NCI-H524 treated with DMSO at 0.1 percent for 48 hours (cell line): ENCODE measurements at places on chromosomes 5 and 9.

DNA sequence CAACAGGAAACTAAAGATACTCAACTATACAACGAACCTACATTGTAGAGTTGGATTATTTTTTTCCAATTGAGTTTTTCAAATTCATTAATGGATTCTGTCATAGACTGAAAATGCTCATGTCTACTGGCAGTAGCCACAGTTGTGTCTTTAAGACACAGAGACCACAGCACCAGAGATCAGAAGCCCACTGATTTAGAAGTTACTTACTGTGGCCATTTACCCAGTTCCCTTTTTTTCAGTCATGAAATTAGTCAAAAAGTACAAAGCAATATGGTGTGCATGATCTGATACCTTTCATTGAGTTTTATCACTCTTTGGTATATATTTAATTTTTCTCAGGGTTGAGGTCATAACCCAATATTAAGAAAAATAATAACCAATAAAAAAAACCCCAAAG, 1640.2 kb upstream of the WWC1 start:
- no peak for DNase-seq

DNA sequence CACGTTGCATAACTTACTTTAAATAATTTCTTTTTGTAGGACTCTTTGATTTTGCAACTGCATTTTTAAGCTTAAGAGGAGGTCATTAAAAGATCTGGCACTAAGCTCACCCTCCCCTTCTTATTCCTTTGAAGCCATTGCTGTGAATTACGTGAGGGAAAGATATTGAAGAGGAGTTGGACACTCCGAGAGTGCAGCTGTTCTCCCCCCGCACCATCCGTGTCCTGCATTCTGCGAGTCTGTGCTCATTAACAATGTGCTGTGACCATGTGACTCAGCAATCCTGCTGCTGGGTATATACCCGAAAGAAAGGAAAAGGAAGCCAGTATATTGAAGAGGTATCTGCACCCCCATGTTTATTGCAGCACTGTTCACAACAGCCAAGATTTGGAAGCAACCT, 40.0 kb downstream of the NXNL2 start:
- no peak for DNase-seq

GRCh38 chr9:124598048-124598447, 90.8 kb upstream of the NR5A1 start:
- DNase-seq, result no peak

DNA sequence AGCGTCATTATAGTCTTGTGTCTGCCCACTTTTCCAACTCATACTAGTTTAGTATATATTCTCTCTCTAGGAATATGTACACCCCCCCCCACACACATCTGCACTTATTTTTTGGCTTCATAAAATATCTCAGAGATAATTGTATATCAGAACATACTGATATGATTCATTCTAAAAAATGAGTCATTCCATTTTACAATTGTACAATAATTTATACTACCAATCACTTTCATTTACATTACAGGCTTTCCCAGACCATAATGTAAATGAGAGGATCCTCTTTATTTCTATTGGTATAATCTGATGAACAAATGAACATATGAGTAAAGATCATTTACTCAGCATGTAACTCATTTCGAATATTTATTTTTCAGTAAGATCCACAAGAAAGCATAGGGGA, 1842.9 kb upstream of the C9orf72 start:
- no peak for DNase-seq

DNA sequence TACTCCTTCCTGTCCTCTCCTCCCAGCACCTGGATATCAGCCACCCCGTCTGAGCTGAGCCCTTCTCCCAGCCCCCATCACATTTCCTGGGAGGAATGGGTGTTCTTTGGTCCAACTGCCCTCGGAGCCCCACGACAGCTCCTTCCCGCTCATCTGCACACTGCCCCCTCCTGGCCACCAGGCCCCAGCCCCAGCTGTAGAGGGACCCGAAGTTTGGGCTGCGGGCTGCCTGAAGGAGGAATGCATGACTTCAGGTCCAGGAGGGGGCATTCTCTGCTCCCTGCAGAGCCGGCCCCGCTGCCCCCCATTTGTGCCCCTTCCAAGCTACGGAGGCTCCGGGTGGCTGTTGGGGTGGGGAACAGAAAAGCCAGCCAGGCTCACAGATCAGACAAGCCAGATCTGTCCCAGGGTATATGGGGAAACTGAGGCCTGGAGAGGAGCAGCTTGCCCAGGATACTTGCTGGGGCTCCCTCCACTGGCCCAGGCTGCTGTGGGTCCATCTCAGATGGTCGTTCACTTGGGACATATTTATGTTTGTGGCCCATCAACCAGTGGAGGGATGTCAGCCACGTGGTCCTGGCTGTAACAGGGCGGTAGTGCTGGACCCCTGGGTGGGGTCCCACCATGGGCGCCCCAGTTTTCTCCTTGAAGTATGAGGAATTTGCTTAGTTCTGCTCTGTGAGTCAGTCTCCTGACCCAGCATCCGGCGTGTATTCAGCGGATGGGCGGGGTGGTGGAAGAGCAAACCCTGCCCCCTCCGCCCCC, 33.1 kb downstream of the DAB2IP start:
- no peak for DNase-seq

- DNase-seq, result peak; percentile 60
These were observed 95.8 kb downstream of the CFAP90 start for GRCh38 chr5:7754997-7755596.

DNA sequence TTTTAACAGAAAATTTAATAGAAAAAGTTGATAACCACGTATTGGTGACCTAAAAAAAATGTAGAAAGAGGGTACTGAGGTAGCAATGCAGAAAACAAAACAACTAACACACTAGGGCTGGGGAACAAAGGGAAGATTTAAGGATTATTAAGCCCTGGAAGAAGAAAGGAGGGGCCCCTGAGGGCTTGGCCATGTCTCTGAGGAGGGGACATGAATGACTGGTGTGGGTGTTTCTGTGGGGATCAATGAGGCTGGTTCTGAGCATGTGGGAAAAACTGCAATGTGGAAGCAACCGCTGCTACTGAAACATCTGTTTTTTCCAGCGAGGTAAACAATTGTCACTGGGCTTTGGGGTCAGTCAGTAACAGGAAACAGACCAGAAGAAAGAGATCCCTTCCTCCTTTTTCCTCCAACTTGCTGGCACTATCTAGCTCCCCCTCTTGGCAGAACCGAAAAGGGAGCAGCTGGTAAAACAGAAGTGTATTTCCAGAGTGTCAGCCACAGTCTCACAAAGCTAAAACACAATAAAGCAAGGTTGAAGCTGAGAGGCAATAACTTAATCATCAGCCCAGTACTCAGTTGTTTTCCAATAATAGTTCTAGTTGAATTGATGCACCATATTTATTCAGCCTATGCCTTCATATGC, 48.3 kb downstream of the ATPSCKMT start:
- no peak for DNase-seq

DNA sequence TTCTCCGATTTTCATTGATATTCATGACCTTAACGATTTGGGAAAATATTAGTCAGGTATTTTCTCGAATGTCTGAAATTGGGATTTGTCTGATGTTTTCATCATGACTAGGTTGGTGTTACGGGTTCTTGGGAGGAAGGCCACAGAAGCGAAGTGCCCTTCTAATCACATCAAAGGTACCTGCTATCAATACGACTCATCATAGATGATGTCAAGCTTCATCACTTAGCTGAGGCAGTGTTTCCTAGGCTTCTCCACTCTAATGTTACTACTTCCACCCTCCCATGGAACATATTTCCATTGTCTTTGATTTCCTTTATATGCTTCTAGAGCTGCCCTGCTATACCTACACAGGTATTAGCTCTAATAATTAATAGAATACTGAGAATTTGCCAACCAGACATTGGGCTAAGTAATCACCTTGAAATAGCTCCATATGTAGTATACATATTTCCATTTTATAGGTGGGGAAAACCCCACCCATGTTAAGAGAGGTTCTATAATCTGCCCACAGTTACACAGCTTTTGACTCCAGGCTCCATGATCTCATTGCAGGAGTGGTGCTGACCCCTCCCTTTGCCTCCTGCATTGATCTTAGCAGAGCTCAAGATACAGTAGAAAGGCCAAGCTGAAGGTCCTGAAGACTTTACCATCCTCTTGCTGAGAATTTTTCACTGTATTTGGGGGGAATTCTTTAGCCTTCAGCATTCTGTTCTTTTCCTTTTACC, 238.6 kb upstream of the ADAMTSL1 start:
- DNase-seq, result no peak

- DNase-seq, result no peak
These were observed 372.6 kb downstream of the PRELID2 start for GRCh38 chr5:145462525-145462924.

- DNase-seq, result no peak
These were observed 16.4 kb upstream of the ZBTB34 start for GRCh38 chr9:126844085-126844484.

- DNase-seq, result no peak
These were observed 211.9 kb downstream of the MEF2C start for GRCh38 chr5:88671106-88671504.

GRCh38 chr9:106020186-106020585, 325.8 kb downstream of the TMEM38B start:
- DNase-seq, result peak; percentile 95

DNA sequence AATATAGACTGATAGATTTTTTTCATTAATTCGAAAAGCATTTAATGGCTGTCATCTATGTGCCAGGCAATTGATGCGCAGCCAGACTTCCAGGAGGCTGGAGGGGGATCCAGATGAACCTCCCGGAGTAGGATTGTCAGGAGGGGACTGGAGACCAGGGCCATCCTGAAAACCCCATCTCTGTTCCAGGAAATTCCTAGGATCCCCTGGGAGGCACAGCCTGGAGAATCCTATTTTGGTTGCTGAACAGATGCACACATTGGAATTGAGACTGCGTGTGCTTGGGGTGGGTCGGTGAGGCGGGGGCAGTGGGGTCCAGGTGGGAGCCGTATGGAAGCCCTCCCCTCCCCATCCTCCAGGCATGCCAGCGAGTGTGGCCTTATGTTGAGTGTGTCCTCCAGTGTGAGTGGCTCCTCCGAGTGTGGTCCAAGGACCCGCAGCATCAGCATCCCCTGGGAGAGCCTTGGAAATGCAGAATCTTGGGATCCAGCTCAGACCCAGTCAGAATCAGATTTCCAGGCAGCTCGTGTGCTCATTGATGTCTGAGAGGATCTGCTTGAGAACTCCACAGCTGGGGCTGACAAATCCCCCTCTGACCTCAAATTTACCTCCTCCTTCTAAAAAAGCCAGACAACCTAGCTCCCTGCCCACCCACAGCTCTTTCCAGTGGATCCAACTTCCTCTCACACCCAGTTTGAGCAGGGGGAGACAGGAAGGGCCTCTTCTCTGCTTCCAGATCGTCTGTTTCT, 38.7 kb downstream of the ROPN1L start:
- DNase-seq, result peak; percentile 88

- DNase-seq, result no peak
These were observed 118.1 kb downstream of the CCDC171 start for GRCh38 chr9:15670894-15671293.

- DNase-seq, result no peak
These were observed 67.7 kb downstream of the SYK start for GRCh38 chr9:90869361-90869760.

DNA sequence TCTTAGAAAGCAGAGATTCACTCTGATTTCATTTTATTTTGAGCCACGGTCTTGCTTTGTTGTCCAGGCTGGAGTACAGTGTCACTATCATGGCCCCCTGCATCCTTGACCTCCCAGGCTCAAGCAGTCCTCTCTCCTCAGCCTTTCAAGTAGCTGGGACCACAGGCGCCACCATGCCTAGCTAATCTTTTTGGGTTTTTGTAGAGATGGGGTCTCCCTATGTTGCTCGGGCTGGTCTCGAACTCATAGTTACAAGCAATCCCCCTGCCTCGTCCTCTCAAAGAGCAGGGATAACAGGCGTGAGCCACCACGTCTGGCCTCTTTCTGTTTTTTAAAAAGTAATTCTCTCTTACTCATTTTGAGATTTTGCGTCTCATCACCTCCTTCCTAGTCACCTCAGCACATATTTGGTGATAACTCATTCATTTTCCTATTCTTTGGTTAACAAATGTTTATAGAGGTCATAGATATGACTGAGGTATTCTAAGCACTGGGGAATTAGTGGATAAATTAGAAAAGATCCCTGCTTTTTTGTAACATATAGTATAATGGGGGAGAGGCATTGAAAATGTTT, 10.8 kb upstream of the DCP2 start:
- DNase-seq, result no peak

- DNase-seq, result no peak
These were observed 153.2 kb downstream of the MACROH2A1 start for GRCh38 chr5:135245521-135246499.

DNA sequence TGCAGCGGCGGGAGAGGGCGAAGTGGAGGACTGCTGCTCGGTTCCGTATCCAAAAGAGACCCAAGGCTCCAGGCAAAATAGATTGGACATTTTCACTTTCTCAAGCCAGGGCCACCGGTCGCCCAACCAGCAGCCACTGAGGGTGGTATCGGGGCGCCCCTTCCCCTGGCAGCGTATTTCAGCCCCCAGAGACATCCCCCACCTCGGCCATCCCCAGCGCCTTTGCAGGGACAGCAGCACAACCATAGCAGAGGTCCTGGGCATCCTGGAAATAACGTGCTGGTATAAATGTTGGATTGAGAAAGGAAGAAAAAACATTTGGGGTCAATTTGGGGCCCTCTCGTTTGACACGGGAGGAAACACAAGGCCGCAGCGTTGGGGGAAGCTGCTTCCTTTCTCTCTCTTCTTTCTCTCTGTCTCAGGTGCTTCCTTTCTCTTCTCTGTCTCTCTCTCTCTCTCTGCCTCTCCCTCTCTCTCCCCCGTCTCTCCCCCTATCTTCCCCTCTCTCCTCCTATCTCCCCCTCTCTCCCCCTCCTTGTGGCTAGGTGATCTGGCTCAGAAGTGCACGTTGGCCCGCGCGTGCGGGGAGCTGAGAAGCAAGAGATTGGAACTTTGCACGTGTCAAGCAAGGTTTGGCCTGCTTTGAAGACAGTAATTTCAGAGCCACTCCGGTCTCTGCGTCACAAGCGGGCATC, 624 bp upstream of the RETREG1 start:
- DNase-seq, result no peak

GRCh38 chr5:39117401-39117800, 43.2 kb upstream of the RICTOR start:
- DNase-seq, result no peak

GRCh38 chr5:16612007-16612406, 4.8 kb downstream of the RETREG1 start:
- DNase-seq, result no peak

DNA sequence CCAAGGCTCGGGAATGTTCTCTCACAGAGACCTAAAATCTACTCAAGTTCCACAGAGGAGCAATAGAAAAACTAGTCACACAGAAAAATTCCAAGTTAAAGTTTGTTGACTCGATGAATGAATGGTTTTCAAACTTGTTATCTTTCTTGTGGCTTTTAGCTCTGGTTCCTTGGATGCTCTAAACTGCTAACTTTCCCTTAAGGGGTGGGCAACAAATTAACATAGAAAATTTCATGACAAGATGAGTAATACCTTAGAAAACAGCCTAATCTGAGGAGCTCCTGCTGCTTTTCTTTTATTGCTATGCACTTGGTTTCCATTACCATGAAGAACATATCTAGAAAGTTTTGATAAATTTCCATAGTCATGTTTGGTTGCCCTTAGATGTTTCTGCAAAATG, 100.2 kb upstream of the CCDC112 start:
- no peak for DNase-seq

- no peak for DNase-seq
These were observed 19.0 kb upstream of the RUSC2 start for GRCh38 chr9:35470894-35471293.

- DNase-seq, result peak; percentile 20
These were observed 14.7 kb downstream of the SLC45A2 start for GRCh38 chr5:33969572-33970452.

- DNase-seq, result no peak
These were observed 10.5 kb upstream of the TCOF1 start for GRCh38 chr5:150347003-150347402.
